ENCODE measurements at places on chromosomes 1 and 21.

- no peak for DNase-seq
Measured at GRCh38 chr1:3774946-3775489, 2.5 kb downstream of the SMIM1 start.

DNA sequence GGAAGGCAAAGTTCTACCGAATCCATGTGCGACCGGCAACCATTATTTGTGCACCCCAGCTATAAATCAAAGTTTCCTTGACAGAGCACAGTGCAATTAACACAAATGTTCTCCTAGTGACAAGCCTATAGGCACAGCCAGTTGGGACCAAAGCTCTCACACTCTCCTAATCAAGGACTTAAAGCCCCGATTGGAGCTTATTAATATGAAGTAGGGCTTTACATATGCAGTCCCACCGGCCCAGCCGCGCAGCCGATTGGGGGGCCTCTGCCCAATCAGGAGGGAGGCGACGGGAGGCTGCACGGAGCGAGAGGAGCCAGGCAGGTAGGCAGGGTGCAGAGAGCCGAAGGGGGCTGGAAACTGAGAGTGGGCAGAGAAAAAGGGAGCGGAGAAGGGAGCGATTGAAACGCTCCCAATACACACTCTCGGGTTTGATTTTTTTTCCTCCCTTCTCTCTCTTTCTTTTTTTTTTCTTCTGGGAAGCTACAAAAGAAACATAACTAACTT, at the start of gene ESRRG:
Gene ESRRG (minus strand): TSS at position 156 of the 507 bp plus-strand sequence. CDS start 130 bp downstream, at position 26.
- no peak for DNase-seq

- no peak for DNase-seq
Measured at GRCh38 chr1:158552296-158552695, 1.9 kb downstream of the OR6Y1 start.

DNA sequence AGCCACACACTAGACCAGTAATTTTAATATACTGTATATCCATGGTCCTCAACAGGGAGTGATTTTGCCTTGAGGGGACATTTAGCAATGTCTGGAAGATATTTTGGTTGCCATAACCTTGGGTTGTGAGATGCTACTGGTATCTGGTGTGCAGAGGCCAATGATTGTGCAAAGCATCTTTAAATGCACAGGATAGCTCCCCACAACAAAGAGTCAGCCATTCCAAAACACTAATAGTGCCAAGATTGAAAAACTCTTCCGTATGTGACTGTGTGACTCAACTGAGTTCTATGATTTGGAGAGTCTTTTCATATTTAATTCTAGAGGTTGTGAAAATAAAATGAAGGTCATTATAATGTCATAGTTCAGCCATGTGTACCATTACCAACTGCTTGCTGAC, 141.4 kb upstream of the CACYBP start:
- no peak for DNase-seq

- no peak for DNase-seq
Measured at GRCh38 chr1:69824932-69825331, 257.2 kb downstream of the LRRC7 start.

GRCh38 chr1:237098541-237098940, 56.6 kb downstream of the RYR2 start:
- no peak for DNase-seq

DNA sequence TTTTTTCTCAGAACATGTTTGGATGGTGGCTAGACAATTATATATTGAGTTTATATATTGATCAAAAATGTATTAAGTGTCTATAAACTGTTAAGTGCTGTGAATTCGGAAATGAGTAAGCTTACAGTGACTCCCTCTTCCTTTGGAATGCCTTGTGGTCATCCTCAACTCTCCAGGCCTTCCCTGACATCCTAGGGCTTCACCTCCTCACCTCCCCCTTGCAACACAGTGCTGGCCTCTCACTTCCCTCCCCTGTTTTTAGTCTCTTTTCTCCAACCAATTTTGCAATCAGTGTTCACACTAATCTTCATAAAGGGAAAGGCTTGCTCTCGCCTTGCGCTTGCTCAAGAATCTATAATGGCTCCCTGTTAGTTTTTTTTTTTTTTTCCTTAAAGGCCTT, 95.1 kb upstream of the C1orf21 start:
- DNase-seq: no peak

- DNase-seq: no peak
Measured at GRCh38 chr21:34018910-34019309, 54.5 kb upstream of the MRPS6 start.

- no peak for DNase-seq
Measured at GRCh38 chr21:46122758-46123683, 25.1 kb downstream of the COL6A2 start.

GRCh38 chr1:224592636-224593582, 23.2 kb upstream of the CNIH3 start:
- DNase-seq: peak; percentile 60

DNA sequence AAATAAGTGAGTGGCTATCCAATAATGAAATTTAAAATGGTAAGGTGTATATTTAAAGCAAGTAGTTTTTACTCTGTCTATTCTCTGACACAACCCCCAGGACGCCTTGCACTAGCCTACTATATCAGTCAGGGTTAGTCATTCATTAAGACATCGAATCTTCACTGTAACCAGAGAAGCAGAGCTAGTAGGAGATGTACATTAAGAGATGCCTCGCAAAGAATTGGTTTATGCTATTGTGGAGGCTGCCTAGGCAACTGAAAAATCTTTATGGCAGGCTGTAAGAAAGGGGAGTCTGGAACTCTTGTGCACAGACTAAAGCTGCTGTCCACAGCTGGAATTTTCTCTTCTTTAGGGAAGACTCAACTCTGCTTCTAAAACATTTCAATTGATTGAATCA, 28.8 kb downstream of the NTNG1 start:
- DNase-seq: no peak

DNA sequence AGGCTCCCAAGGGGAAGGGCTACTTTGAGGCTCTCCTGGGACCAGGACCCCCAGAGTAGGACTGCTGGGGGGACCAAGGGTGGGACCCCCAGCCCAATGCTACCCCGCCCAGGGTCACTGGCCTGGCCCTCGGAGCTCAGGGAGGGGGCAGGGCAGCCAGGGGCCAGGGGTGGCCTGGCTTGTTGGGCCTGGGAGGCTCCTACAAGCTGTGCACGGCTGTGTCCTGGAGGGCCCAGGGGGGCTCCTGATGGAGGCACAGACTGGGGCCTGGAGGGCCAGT, 2.2 kb downstream of the HES4 start:
- no peak for DNase-seq

GRCh38 chr1:157785248-157785647, 8.3 kb upstream of the FCRL2 start:
- DNase-seq: no peak

DNA sequence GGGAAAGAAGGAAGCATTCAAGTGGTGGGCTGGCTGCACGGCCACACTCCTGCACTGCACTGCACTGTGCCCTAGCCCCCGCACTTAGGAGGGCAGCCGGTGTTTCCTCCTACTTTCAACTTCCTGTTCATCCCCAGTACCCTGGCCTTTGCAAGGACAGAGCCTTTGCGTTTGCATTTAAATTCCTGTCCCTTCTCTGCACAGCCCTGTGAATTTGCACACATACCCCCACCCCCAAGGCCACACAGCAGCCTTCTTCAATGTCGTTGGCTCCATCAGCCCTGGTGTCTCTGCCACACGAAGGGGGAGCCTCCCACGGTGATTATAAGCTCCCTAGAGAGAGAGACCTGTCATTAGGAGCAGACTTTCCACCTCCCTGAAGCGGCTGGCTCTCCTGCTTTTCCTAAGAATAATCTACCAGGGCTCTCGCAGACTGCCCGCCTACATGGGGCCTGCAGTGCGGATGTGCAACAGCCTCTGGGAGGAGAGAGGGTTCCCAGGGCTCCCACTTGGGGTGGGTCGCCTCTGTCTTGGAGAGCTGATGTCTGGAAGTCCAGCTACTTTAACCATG, 13.2 kb upstream of the SLC45A3 start:
- no peak for DNase-seq

DNA sequence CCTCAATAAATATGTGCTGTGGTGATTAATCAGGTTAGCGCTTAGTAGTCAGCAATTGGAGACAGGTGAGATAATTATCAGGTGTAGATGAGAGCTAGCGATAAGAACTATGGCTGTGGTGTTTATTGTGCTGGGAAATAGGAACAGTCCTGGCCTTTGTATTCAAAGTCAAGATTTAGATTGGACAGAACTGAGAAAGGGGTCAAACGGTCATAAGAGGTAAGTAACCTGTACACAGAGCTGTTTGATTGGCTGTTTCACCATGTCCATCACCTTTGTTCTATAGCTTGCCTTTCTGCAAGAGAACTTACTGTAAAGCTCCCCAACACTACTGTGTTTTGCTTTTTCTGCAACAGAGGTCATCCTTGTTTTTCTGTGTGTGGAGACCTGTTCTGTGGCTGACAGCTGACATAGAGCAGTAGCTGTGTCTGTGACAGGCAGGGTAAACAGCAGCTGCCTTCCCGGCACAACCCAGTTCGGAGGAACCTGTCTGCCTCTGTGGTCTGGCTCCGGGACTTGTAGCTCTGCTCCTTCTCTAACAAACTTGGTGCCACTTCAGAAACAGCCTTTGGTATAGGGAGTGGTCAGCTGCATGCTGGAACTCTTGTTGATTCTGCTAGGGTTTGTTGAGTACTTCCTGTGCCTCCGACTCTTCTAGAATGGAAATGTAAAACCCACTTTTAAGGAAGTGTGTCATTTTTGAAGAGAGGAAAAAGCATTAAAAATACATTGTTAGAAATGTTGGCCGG, 21.1 kb upstream of the CDC42 start:
- DNase-seq: no peak

DNA sequence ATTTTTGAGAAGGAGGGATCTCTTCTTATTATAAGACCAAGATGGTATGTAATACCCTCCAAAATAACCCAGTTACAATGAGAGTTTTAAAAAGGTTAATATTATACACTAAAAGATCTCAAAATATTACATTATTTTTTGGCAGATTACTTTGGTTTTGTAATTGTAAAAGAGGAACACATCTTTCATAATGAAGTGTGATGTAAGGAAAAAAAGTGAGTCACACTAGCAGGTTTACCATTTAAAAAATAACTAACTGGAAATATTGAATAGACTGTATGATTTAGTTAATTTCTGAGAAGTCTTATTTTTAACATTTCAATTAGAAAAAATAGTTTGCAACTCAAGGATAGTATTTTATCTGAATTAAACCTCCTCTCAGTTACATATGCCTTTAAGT, 1.1 kb downstream of the F5 start:
- DNase-seq: no peak

GRCh38 chr1:203937678-203938330, 76.4 kb downstream of the SNRPE start:
- no peak for DNase-seq

DNA sequence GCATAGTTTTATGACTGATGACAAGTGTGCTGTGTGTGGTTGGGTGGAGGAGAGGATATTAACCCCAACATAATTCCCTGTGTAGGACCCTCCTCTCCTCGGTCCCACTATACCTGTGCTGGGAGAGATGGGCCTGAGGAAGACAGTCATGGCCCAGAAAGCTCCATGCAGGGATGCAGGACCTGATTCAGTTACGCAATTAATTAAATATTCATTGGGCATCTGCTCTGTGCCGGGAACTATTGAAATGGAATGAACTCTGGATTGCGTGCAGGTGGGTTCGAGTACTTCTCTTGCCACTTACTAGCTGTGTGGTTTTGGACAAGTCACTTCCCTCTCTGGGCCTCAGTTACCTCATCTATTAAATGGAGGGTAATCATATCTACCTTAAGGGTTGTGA, 74.6 kb downstream of the CD247 start:
- DNase-seq: peak; percentile 52

GRCh38 chr1:92029241-92029922, 403 bp upstream of the EPHX4 start:
- DNase-seq: no peak

GRCh38 chr21:41418393-41418792, 7.6 kb upstream of the MX1 start:
- no peak for DNase-seq

DNA sequence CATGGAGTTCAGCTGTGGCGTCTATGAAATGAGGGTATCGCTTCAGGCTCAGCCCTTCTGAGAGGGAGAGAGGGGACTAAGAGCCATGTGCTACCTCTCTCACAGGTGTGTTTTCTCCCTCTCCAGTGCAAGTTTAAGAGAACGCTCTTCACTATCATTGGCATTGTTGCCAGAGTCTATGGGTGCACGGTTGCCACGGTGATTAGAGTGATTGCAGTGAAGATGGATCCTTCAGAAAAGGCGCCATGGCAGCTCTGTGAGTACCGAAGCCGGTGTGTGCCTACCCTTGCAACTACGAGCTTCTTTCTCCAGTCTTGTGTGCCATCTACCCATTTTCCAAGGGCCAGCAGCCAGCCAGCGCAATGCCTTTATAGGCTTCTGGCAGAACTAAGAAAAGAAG, 290.5 kb downstream of the OMA1 start:
- DNase-seq: no peak

DNA sequence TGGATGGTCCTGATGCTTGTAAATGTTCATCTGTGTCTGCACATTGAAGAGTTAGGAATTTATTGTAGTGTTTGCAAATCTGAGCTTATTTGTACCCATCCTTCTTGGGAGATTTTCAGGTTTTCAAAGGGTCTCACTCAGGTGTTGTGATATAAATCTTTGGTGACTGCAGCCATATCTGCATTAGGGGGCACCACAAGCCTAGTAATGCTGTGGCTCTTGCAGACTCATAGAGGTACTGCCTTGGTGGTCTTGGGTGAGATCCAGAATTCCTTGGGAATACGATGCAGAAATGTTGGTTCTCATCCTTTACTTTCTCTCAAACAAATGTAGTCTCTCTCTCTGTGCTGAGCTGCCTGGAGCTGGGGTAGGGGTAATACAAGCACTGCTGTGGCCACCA, 405.9 kb downstream of the TTLL7 start:
- no peak for DNase-seq

DNA sequence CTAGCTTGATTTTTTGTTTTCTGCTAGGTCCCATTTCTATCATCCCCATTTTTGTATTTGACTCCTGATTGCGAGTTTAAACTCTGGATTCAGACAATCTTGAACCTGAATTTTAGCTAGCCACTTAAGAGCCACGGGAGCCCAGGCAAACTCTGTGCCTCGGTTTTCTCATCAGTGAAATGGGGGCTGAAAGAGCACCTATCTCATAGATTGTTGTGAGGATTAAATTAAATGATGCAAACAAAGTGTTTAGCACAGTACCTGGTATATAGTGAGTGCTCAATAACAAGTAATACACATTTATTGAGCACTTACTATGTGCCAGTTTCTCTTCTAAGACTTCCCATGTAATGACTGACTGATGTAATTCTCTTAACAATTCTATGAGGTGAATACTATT, 158.1 kb upstream of the POU3F1 start:
- DNase-seq: no peak

- no peak for DNase-seq
Measured at GRCh38 chr1:230621324-230622030, 20.8 kb upstream of the COG2 start.

GRCh38 chr1:30900931-30901560, 7.5 kb downstream of the SDC3 start:
- DNase-seq: no peak

GRCh38 chr1:30789388-30790255, 32.0 kb upstream of the LAPTM5 start:
- DNase-seq: no peak

- DNase-seq: no peak
Measured at GRCh38 chr1:20610970-20611369, 22.1 kb downstream of the CDA start.

- no peak for DNase-seq
Measured at GRCh38 chr1:235649368-235650163, at the start of gene GNG4. TSS of gene GNG4 (minus strand) at chr1:235649784. CDS start at chr1:235583838, 65,946 bp downstream.
